GM10248 (cell line): ENCODE measurements at places on chromosomes 13 and 19.

GRCh38 chr13:113836768-113837559 is 26.9 kb downstream of the GAS6 start:
- DNase-seq = no peak

- no peak for DNase-seq
Observed at GRCh38 chr19:58067240-58067912, 8.3 kb downstream of the ZNF135 start.

- no peak for DNase-seq
Observed at GRCh38 chr19:10133596-10133995, 13.9 kb upstream of the EIF3G start.

- DNase-seq = no peak
Observed at GRCh38 chr19:30087381-30088138, 145.5 kb downstream of the URI1 start.

- DNase-seq = no peak
Observed at GRCh38 chr13:79282976-79283375, 123.1 kb downstream of the RBM26 start.

GRCh38 chr13:93859716-93860115 is 619.8 kb downstream of the DCT start:
- DNase-seq = no peak

DNA sequence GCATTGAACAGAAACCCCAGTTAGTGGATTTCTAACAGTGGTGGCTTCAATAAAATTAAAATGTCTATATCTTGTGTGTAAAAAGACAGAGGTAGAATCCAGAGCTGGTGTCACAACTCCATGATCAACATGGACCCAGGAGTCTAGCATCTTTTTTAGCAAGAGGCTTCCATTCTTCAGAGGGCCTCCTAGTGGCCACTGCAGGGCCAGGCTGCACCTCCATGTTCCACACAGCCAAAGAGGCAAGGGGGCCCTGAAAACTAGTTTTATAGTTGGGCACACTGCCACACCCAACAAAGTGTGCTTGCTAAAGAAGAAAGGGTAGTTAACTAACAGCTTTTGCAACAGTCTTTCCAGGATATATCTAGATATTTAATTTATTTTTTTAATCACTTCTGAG is 12.9 kb downstream of the N4BP2L1 start:
- no peak for DNase-seq

DNA sequence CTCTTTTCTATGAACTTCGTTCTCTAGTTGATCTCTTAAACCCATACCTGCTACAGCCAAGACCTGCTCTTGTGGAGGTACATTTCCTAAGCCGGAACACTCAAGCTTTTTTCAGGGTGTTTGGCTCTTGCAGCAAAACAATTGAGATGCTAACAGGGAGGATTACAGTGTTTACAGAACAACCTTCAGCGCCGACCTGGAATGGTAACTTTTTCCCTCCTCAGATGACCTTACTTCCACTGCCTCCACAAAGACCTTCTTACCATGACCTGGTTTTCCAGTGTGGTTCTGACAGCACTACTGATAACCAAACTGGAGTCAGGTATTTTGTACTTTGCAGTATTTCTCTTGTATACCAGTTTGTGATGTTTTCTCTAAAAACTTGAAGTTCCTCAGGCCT is 506 bp downstream of the KCNRG start:
- DNase-seq = no peak

GRCh38 chr13:38735665-38736440 is 49.0 kb downstream of the FREM2 start:
- DNase-seq = no peak

GRCh38 chr13:30312904-30313303 is 5.6 kb upstream of the KATNAL1 start:
- DNase-seq = no peak

DNA sequence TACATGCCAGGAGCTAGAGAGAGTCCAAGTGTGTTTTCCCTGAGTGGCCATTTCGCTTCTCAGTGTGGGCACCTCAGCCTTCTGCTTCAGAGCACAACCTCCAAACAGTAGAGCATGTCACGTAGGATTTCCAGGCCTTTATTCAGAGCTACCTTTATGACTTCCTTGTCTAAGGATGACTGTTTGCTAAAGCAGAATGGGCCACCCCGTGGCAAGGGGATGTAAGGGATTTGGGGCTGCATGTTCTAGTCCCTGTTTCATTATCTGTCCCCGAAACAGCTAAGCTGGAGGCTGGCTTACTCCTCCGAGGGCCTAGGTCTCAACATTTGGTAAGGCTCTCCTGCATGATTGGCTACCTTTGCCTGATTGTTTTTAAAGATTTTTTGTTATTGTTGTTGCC is 6.0 kb downstream of the RNASEH2B start:
- no peak for DNase-seq

DNA sequence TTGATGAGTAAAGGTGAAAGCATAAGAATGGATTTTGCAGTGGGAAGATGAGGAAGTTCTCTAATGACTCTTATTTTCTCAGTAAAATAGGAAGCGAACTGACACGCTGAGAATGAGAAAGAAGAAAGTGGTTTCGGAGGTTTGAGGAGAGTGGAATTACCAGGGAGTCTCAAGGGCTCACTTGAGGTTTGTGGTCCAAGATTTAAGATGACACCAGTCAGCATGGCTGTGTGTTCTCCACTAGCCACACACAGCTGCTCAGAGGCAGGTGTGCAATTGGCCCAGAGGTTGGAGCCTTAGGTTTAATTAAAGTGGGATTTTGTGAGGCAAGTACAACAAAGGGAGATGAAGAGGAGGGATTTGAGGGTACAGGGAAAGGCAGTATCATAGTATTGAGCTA is 99.6 kb upstream of the NBEA start:
- DNase-seq = no peak

- no peak for DNase-seq
Observed at GRCh38 chr13:30755678-30756077, 20.3 kb downstream of the ALOX5AP start.

- DNase-seq = no peak
Observed at GRCh38 chr19:29741776-29742175, 26.7 kb upstream of the C19orf12 start.

- no peak for DNase-seq
Observed at GRCh38 chr19:50820086-50820485, 3.5 kb downstream of the KLK1 start.

GRCh38 chr13:31937436-31937835 is 94.1 kb upstream of the FRY start:
- no peak for DNase-seq

DNA sequence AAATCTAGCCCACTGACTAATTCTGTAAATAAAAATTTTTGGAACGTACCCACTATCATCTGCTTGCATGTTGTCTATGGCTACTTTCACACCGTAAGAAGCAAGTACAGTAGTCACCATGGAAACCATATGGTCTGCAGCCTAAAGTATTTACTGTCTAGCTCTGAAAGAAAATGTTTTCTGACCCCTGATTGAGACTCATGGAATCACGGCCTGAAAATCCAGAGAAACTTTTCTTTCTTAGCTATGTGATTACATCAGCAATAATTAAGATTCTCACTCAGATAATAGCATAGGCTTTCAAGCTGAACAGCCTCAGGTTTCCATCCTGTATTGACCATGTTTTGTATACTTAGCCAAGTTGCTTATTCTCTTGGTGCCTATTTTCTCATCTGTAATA is 264.6 kb downstream of the NHLRC3 start:
- no peak for DNase-seq

DNA sequence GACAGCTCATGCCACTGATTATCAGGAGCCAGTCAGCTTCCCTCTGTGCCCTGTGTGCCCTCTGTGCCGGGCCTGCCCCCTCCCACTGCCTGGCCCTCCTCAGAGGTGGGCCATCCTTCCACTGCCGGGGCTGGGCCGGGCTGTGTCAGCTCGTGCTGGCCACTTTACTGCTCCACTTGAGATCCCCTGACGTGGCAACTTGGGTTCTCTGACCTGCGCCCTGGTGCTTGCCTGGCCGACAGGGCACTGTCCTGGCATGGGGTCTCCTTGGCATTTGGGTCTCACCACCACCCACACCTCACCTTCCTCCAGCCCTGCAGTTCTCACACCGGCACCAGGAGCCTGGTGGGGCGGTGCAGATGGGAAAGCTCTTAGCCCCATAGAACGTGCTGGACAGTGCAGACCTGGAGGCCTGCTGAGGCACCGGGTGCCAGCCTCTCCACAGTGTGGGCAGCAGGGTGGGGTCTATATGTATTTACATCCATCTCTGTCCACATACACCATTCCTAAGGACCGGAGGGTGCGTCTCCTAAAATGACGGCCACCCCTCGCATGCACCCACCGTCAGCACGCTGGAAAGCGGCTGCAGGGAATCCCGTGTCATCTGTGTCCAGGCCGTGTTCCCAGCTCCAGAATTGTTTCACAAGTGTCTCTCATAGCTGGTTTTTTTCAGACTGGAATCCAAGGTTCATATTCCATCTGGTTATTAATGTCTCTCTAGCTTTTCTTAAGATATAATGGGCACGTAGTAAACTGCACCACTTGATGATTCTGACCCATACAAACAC is 11.8 kb downstream of the DAZAP1 start:
- DNase-seq = no peak

GRCh38 chr13:56066321-56066720 is 1074.4 kb upstream of the PRR20A start:
- no peak for DNase-seq

DNA sequence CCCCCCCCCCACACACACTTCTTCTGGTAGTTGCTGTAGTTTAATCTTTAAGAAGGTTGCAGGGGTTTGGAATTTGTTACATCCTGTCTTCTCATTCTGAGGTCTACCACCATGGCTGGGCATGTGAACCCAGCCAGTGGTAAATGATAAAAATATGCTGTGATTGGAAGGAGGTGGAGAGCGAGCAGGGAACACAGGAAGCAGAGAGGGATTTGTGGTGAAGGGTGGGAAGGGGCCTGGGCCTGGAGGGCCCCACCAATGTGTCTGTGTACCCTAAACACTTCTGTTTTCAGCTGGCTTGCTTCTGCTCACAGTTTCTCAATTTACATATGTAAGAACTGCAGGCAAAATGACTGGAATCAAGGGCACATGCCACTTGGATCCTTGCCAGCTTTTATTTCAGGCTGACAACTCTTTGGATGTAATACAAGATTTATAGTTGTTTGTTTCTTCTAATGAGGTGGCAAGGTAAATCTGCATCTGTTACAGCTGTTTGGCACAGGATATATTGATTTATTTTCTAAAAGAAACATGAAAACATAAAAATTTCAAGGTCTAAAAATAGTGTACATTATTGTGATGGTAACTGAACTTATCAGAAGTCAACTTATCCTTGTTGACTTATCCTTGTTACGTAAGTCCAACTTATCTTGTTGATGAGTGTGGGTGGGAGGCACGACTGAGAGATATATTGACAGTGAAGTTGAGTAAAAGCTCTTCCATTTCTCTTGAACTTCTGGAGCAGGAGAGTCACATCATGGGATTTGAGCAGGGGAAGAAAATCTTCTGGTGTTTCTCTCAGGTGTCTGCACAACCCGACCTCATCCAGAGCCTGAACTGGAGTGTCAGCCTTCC is 313.2 kb downstream of the SHISA2 start:
- no peak for DNase-seq

DNA sequence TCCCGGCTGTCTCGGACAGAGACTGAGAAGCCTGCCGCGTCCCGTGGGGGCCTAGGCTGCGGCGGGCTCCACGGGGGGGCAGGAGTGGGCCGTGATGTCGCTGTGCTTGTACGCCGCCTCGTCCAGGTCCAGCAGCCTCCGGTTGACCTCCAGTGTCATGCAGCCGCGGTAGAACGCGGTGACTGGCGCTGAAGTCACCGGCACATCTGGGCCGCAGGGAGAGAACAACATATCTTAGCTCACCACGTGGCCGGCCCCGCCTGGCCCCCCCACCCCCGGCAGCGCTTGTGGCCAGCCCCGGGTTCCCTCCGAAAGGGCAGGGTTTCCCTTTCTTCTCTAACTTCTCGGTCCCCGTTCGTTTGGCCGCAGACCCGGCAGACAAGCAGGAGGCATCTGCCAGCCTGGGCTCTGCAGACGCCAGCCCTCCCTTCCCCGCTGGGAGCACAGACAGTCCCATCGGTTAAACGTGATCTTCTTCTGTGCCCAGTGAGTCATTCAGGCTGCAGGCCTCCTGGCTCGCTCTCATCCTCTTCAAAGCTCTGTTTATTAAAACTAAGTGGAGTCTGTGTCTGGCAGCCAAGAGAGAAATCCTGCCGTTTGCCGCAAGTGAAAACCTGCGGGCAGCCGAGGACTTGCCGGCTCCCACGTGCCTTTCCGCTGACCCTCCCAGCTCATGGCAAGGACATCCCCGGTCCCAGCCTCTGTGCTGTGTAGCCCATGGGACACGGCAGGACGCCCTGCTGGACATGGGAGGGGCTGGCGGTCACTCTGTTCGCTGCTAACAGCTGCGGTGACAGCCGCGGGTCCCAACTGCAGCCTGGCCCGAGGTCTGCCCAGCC is 42.8 kb downstream of the GAS6 start:
- DNase-seq = no peak

- DNase-seq = no peak
Observed at GRCh38 chr19:1061987-1062386, 5.0 kb upstream of the ARHGAP45 start.

GRCh38 chr19:12880551-12881171 is 588 bp downstream of the DNASE2 start:
- DNase-seq = no peak

DNA sequence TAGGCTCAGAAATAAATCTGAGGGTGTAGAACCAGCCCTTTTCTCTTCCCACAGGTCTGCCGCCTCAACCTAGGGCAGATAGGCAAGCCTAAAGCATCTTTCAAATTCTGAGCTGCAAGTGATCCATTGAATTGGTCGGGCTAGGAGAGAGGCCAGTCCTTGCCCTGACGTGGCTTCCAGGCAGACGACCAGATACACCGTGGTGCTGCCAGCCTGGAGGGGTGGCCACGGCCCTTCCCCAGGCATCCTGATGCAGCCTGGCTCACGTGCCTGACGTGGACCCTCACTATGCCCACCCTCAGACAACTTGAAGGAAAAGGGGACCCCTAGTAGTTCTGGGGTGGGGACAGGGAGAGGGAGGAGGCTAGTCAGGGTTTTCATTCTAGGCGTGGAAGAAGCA is 859.3 kb upstream of the KLHL1 start:
- DNase-seq = no peak

- DNase-seq = no peak
Observed at GRCh38 chr13:113995051-113995601, 21.2 kb upstream of the C13orf46 start.

DNA sequence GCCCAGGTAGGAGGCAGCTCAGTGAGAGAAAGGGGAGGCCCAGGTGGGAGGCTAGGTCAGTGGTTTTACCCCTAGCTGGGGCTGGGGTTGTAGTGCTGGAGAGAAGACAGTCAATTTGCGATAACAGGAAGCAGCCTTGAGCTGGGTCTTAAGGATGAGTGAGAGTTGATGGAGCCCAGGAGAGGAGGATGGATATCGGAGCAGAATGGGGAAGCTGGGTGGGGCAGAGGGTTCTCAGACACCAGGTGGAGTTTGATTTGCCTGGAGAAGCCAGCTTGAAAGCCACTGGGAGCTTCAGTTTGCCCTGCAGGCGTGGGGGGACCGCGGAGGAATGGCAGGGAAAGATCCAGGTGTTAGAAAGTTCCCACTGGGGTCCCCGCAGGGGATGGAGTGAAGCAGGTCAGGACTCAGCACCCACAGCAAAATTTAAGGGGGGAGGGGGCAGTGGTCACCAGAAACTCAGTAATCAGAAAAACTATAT is 836 bp upstream of the CDC42EP5 start:
- no peak for DNase-seq
